ENCODE measurements at places on chromosomes 3 and 15. TPM values are rescaled to one million over a fixed set of nuclear protein-coding genes. Genes with fewer than 3 reads are reported as not detected.

DNA sequence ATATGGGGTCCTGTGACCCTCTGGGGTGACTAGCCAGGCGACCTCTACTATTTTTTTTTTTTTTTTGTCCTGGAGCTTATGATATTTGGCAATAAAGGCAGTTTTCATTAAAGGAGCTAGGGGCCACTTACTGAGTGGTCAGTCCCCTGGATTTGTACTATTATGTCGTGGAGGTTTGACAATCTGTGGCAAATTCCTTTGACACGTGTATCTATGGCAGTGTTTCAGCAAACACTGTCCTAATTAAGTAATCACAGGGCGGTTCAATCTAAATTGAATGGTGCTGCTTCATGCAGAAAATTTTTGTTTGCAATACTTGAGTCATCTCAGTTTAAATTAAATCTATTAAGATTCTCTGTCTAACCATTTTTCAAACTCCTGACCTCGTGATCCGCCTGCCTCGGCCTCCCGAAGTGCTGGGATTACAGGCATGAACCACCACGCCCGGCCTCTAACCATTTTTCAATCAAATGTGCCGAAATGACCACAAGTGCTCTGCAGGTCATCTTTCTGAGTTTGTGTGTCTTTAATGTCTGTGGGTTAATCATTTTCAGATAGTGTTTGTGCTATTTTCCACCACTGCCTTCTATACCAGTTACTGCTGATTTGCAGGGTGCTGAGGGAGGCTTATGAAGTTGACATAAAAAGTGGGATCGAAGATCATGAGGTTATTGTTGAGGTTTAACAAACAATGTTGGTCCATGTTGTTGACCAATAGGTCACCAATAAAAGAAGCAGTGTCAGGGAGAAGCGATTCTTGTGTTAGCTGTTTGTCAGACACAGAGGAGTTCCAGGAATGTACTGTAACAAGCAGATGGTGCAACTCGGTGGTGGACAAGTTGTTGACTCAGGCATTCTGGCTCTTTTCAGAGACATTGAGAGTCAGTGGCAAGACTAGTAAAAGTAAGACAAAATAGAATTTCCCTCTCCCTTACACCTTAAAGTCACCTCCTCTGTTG lies 18.6 kb upstream of the SLC2A2 start:
- no peak for DNase-seq

GRCh38 chr3:134359121-134360010 lies 14.9 kb downstream of the AMOTL2 start:
- DNase-seq, result peak; percentile 40

DNA sequence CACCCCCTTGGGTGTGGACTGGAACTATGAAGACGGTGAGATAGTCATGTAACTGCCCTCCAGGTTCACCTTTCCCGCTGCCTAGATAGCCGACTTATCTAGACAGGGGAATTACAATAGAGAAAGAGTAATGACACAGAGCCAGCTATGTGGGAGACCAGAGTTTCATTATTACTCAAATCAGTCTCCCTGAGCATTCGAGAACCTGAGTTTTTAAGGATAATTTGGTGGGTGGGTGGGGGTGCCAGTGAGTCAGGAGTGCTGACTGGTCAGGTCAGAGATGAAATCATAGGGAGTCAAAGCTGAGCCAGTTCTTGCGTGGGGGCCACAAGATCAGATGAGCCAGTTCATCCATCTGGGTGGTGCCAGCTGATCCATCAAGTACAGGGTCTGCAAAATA lies 19.7 kb upstream of the DNAJC19 start:
- no peak for DNase-seq

GRCh38 chr15:62641825-62642224 lies 400.7 kb upstream of the TPM1 start:
- no peak for DNase-seq

GRCh38 chr3:65485826-65486469 lies 552.8 kb downstream of the MAGI1 start:
- no peak for DNase-seq

- no peak for DNase-seq
These were observed 127.5 kb upstream of the THRB start for GRCh38 chr3:24622138-24622537.

- DNase-seq, result peak; percentile 75
These were observed 252.7 kb downstream of the TJP1 start for GRCh38 chr15:29569533-29570092.

DNA sequence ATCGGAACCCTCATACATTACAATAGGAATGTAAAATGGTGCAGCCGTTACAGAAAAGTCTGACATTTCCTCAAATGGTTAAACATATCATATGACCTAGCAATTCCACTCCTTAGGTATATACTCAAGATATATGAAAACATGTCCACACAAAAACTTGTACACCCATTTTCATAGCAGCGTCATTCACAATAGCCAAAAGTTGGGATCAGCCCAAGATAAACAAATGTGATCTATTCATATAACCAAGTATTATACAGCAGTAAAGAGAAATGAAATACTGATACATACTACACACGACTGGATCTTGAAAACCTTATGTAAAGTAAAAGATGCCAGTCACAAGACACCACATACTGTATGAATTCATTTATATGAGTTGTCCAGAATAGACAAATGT lies 102.4 kb downstream of the MSL2 start:
- no peak for DNase-seq

GRCh38 chr15:34620142-34620541 lies 36.7 kb upstream of the GOLGA8B start:
- DNase-seq, result no peak

GRCh38 chr3:102936511-102937045 lies 501.8 kb downstream of the ZPLD1 start:
- DNase-seq, result no peak

DNA sequence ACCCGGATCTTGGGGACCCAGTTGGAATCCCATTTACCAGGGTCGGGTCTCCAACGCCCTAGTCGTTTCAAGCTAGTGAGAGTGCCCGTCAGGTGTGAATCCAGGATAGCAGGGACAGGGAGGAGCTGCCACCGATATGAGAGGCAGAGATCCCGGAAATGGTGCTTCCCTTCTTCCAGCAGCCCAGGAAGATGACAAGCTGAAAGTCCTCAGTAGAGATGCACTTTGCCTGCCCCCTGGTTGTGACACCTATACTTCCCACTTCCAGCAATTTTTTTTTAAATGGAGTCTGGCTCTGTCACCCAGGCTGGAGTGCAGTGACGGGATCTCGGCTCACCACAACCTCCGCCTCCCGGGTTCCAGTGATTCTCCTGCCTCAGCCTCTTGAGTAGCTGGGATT lies 503.0 kb downstream of the NTRK3 start:
- DNase-seq, result peak; percentile 25

GRCh38 chr3:58578873-58579272 lies 1.7 kb upstream of the FAM107A start:
- no peak for DNase-seq

DNA sequence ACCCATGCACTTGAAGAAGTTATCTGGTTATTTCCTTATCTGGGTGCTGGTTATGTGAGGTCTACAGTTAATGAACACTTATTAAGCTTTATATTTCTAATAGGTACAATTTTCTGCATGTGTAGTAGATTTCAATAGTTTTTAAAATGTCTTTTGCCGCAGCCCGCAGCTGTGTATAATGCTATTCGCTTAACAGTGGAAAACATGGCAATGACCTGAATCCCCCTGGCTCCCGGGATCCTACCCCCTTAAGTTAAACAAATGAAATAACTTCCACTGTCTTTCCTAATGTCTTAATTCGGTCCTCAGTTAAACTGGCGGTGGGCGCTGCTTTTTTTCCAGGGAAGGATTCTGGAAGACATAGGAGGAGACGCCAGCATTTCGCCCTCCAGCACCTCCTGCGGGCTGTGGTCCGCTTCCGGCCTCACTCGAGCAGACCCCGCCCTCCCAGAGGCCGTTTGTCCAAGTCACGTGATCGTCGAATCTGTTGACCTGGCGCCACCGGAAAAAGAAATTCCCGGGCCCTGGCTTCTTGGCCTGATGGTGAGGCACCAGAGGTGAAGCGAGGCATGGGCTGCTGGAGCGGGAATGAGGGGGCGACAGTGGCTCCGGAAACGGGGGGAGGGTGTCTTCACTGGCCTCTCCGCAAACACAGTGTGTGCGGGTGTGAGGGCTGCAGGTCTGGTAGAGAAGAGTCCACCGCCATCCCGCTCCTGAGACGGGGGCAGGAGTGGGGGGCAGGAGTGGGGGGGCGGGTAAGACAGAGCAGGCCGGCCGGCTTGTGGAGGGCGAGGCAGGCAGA lies 45.6 kb upstream of the CSPG4 start:
- peak; percentile 94 for DNase-seq

Gene GPR171
- total RNA-seq, result not detected

Gene RNU6-1
- not detected for total RNA-seq

Gene SLC51A
- 0.30 TPM for total RNA-seq

Gene PLXNA1
- total RNA-seq, result 41.9 TPM

Gene P2RY13
- total RNA-seq, result not detected

Gene FETUB
- total RNA-seq, result not detected

Gene A4GNT
- not detected for total RNA-seq

Gene ADAMTS7
- 14.3 TPM for total RNA-seq

Gene SLC28A2
- not detected for total RNA-seq

Gene FMN1
- 1.7 TPM for total RNA-seq

Gene OIP5
- total RNA-seq, result 45.0 TPM
